Small intestine (tissue), 16 donors: ENCODE measurements at places on chromosomes 5 and 9.

- DNase-seq: no peak
Observed at GRCh38 chr5:155827949-155828348, 499.0 kb upstream of the SGCD start.

DNA sequence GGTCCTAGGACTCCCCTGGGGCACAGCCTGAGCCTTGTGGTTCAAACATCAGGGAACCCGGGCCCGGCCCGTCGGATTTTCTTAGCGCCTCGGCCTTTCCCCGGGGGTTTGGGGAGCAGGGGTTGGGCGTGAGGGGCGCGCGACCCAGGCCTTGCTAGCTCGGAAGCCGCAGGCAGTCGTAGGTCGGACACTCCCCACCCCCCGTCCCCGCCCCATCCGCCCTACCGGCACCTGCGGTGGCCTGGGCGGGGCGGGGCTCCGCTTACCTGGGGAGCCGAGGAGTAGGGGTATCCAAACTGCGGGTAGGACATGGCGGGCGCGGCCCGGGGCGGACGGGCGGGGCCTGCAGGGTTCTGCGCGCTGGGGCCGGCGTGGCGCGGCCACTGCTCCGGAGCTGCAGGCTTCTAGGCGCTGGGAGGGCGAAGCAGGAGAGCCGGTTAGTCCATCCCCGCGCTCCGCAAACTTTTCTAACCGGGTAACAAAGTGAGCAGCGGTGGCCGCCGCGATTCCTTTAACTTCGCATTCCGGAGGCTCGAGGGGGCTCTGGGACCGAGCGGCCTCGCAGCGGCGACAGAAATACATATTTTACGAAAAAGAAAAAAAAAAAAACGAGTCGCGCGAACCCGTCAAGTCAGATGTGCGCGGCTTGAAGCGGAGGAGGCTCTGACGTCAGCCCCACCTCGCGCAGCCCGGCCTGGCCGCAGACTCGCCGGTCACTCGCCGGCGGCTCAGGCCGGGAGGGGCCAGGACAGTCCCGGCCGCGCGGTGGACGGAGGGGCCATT, at the start of gene IRX4:
Gene IRX4 (minus strand): TSS at position 589 of the 783 bp plus-strand sequence. CDS start 278 bp downstream, at position 311.
- no peak for DNase-seq

GRCh38 chr5:175872287-175873087, 1.1 kb downstream of the CPLX2 start:
- no peak for DNase-seq

- no peak for DNase-seq
Observed at GRCh38 chr5:146653560-146653959, 137.6 kb upstream of the GPR151 start.

- peak; percentile 12 for DNase-seq
Observed at GRCh38 chr9:105416840-105417239, 31.0 kb upstream of the FSD1L start.
